ENCODE measurements at places on chromosomes 7 and 10. TPM values are rescaled to one million over a fixed set of nuclear protein-coding genes. Genes with fewer than 3 reads are reported as not detected.

Gene PGAM2
- total RNA-seq = 1.0 TPM

Gene NRAP
- total RNA-seq = not detected

Gene HOXA10
- 2.2 TPM for total RNA-seq

Gene TMEM120A
- 38.1 TPM for total RNA-seq

Gene PLXNA4
- total RNA-seq = 5.1 TPM

Gene NPY4R2
- total RNA-seq = not detected

GRCh38 chr7:76281706-76282343, 20.6 kb upstream of the HSPB1 start:
- DNase-seq = no peak

GRCh38 chr7:96495751-96496216, 173.9 kb upstream of the SLC25A13 start:
- DNase-seq = no peak

- no peak for DNase-seq
These were observed 126.8 kb downstream of the RSU1 start for GRCh38 chr10:16690417-16690816.

DNA sequence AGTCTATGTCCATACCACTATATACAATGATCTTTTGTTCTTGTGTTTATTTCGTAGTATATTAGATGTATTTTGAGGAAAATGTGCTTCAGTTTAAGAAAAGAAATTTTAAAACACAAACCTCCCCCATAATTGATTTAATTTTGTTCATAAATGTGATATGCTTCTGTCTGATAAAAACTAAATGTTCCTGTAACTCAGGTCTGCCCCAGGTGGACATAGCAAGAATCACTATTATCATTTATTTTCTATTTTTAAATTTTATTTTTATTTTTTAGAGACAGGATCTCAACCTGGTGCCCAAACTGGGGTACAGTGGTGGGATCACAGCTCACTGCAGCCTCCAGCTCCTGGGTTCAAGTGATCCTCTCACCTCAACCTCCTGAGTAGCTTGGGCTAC, 43.2 kb downstream of the BEND7 start:
- DNase-seq = no peak

DNA sequence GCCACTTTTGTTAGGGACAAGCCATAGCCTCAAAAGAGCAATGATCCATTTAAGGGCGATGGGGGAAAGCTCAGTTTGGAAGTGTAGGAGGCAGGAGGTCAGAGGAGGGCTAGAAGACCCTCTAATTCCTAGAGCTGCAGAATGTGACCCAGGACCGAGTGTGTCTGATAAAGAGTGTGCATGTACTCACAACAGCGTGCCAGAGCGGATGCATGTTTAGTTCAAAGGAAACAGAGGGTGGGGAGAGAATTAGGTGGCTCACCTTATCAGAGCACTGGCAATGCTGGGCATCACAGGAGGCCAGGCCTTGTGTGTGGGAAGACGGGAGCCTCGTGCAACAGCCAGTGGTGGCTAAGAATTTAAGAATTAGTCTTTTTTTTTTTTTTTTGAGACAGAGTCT, 133.9 kb upstream of the COBL start:
- no peak for DNase-seq

Measured in natural killer cell (primary cell).